ENCODE measurements at places on chromosomes 5 and 9. TPM values are rescaled to one million over a fixed set of nuclear protein-coding genes. Genes with fewer than 3 reads are reported as not detected.

- no peak for DNase-seq
These were observed 53.9 kb downstream of the KCNN2 start for GRCh38 chr5:114415760-114416159.

DNA sequence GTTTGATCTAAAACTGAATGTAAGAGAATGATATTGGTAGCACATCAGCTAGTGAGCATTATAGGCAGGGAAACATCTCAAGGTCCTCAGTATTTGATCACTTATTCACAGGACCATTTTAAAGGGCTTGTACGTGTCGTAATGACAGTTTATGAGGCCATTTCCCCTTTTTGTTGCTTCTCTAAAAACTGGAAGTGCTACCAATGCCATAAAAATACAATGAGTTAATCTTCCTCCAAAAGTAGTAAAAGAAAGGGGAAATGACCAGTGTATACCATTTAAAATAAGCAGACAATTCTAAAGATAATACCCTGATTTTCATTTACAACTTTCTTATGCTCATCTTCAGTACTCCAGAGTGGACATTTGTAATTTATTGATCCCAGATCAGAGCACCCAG is 285.8 kb upstream of the PCSK5 start:
- DNase-seq: no peak

DNA sequence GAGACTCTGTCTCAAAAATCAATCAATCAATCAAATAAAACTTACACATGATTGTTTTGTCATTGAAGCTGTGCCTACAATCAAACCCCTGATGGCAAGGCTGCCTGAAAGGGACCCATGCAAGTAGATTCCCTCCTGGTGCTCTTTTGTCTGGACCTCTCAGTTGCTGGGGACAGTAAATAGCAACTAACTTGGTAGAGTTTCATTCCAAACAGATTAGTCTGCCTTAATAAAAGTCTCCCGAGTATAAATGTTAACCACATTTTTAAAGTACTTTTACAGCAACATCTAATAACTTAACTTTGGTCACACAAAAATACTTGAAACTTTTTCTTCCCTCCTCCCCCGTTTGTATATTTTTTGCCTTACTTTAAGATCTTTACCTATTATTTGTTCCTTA is 105.5 kb downstream of the FEM1C start:
- no peak for DNase-seq

- DNase-seq: no peak
These were observed at the start of gene DMRTA1 for GRCh38 chr9:22446589-22446949. Gene DMRTA1 (plus strand): TSS chr9:22446824. CDS start chr9:22447066, 242 bp downstream.

DNA sequence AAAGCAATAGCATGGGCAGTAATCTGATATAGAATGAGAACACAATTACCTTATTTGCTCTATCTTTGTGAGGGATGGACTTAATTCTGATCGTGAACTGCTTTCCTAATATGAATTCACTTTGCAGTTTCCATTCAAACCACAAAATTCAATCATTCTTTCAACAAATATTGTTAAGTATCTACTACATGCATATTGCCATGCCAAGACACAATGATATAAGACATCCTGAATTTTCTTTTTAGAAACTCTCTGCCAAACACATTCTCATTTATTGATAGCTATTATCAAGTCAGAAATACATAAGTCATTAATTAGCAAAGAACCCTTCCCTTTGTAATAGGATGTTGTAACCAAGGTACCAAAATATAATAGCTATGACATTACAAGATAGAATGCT is 121.6 kb upstream of the TARS1 start:
- no peak for DNase-seq

GRCh38 chr9:99828417-99829176 is 6.9 kb downstream of the NR4A3 start:
- no peak for DNase-seq

GRCh38 chr5:124651663-124652513 is 94.6 kb downstream of the ZNF608 start:
- DNase-seq: peak; percentile 92

The ZCCHC10 gene
- total RNA-seq: 19.9 TPM

The SPAG8 gene
- 3.3 TPM for total RNA-seq

The NR6A1 gene
- 0.39 TPM for total RNA-seq

The TMEM215 gene
- not detected for total RNA-seq

Measured in chondrocyte (in vitro differentiated cells).